Stimulated activated CD8-positive, alpha-beta memory T cell treated with anti-CD3 and anti-CD28 coated beads, Interleukin-2, amount 100 ng/mL, for 48 hours (primary cell): ENCODE measurements at places on chromosomes 12 and 14.
A peak's percentile ranks its signal among the peaks of the same experiment; 100 is the strongest.

DNA sequence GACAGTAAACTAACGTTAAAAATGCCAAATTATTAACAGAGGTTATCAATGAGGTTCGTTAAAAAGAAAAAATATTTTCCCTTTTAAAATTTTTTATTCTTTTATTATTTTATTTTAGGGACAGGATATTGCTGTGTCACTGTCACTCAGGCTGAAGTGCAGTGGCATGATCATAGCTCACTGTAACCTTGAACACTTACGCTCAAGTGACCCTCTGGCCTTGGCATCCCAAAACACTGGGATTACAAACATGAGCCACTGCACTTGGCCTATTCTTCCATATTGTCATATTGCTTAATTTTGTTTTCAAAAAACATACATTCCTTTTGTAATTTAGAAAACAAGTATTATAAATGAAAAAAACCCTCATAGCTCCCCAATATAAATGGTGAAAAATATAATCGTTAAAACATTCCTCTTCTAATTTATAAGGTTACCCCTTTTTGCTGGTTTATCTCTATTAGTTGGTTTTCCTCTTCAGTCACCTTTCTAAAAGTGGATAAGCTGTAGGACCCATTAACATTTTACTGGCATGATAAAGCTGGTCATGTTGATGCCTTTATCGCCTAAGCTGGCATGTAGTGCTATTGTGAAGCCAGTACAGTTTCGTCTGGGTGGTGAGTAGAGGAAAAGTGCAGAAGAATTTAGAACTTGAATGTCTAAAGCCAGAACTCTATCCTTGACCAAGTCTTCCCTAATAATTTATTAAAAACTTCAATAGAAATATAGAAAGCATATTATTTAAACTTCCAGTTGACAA is 27.6 kb downstream of the PDE3A start:
- no peak for DNase-seq

DNA sequence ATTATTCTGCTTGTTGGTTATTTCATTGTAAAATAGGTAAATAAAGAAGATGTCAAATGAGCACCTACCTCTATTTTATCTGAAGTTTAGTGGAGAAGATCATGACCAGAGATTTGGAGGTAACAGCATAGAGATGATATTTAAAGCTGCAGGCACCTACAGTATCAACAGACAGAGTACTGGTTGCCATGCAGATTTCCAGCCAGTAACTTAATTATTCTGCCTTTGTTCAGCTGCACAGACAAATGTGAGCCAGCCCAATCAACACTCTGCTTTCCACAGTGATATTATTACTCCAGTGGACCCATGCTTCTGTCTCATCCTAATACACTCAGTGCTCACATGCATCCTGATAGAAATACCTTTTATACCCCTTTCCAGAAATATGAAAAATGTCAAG is 348.5 kb upstream of the RGS6 start:
- no peak for DNase-seq

DNA sequence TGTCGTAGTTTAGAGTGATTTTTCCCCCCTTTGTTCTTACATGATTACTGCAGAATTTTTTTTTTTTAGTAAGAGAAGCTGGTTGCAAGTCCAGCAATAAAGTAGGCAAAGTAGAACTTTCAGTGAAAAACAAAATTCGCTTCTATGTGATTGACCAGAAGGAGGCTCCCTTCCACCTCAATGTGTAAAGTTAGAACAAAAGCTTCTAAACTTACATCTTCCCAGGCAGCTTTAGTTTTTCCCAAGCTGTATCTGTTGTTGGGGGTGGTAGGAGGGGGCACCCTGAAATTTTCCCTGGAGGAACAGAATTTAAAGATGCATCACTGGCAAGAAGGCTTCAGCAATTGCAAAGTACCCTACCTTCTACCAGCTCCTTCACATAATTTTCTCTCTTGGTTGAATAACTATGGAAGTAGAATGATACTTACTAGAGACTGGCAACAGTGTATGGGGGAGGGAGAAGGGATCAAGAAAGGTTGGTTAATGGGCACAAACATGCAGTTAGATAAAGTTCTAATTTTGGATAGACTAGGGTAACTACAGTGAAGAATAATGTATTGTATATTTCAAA is 87.3 kb upstream of the E2F7 start:
- no peak for DNase-seq

DNA sequence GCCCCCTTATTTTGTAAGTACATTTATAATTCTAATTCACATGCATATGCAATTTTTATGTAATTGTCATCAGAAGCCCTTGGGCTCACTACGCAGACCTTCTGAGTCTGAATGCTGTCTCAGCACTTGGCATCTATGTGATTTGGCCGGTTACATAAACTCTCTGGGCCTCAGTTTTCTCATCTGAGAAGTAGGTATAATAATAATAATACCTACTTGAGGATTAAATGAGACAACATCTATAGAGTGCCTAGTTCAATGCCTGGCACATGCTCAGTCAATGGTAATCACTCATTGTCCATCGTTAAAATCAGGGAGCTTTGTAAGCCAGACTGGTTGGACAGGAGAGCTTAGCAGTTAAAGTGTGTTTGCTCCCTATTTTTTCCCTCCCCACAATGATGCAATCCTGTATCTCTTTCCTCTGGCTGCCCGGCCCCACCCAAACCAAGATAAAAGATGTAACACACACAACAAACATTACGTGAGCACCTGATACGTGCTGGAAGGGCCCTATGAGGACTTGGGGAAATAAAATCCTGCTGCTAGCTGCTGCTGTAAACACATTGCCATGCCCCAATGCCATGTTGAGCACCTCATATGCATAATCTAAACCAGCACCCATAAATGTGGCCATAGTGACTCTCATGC is 235.0 kb downstream of the CRADD start:
- DNase-seq = no peak

GRCh38 chr12:32826807-32827412 is 69.7 kb downstream of the PKP2 start:
- no peak for DNase-seq

GRCh38 chr14:55005071-55005470 is 21.8 kb downstream of the WDHD1 start:
- no peak for DNase-seq

GRCh38 chr12:66596199-66596598 is 82.7 kb downstream of the GRIP1 start:
- no peak for DNase-seq

GRCh38 chr12:53344824-53345485 is 8.8 kb upstream of the SP7 start:
- DNase-seq = peak; percentile 71

DNA sequence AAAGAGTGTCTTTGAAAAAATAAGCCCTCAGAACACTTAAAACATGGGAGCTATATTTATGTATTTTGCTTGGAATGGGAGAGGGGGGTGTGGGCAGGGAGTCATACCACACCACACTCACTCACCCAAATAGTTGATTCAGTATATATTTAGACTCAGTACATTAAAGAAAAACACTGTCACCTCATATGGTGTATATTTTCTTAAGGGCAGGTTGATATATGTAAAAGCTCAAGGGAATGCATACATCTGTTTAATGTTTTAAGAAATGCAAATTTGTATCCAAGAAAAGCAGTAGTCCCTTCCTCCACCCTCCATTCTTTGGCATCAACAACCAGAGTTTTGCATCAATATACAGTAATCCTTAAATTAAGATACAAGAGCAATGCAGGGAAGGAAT is 1.4 kb downstream of the NFYB start:
- DNase-seq = no peak

GRCh38 chr14:58027904-58028303 is 124.1 kb downstream of the ARMH4 start:
- DNase-seq = no peak

DNA sequence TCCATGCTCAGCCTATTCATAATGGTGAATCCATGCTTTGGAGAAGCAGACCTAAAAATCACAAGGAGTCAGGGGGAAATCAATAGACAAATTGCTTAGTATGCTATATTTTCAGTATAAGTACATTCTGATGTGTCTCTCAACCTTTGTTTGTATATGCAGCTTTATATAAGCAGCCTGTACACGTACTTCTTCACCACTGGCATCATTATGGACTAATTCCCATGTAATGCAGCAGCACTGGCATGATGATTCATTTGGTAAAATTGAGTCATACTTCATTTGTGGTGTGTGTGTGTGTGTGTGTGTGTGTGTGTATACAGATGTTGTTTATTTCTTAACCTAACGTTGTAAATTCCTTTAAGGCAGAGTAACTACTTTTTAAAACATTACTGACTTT is 10.9 kb downstream of the DCP1B start:
- DNase-seq = no peak

DNA sequence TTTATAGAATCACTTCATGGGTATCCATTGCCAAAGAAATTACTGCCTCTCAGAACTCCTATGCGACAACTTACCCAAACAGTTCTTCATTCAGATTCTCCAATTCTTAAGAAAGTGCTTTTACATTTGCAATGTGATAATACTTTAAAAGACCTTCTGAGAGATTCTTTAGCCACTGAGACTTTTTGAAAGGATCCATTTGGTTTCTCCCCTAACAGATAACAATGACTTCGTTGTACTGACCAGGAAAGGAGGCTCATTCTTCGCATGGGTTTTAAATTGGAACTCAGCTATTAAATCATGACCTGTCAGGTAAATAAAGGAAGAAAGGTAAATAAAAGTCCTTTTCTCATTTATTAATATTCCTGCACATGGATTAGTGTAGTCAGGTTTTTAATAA is 14.8 kb downstream of the ITPR2 start:
- DNase-seq = no peak

GRCh38 chr14:73662487-73662943 is 17.7 kb downstream of the DNAL1 start:
- DNase-seq = no peak

DNA sequence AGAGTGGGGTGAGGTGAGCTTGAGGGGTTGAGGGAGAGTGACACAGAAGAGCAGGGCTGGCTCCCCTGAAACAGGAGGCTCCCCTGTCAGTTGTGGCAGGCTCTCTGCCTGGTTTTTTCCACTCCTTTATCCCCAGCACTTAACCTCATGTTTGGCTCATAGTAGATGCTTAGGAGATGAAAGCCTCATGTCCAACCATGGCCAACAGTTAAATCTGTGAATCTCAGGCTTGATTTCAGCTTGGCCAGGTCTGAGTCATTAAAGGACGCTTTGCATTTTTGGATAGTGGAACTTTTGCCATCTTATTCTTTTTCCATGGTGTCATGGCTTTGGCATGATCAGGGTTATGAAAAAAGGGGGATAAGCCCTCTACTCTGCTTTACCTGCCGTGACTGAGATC is 117.2 kb downstream of the CACNA1C start:
- DNase-seq = no peak

DNA sequence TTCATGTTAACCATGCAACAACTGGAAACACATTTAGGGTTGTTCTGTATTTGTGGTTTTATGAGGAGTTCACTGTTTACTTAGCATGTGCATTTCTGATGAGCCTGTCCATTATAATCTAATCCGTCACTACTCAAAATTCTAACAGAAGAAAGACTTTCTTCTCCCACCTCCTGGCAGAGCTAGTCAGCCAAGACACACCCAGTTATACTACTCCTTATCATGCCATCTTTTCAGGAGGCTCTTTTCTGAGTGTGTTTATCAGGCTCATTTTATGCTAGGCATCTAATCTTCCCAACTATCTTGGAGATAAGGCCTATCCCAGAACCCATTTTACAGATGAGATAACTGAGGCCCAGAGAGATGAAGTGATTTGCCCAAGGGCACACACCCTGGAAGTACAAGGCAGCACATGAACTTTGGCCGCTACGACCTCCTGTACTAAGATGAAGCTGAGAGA is 10.4 kb upstream of the MED13L start:
- no peak for DNase-seq

DNA sequence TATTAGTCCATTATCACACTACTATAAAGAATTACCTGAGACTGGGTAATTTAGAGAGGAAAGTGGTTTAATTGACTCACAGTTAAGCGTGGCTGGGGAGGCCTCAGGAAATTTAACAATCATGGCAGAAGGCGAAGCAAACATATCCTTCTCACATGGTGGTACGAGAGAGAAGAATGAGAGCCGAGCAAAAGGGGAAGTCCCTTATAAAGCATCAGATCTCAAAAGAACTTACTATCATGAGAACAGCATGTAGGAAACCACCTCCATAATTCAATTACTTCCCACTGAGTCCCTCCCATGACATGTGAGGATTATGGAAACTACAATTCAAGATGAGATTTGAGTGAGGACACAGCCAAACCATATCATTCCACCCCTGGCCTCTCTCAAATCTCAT is 422.6 kb downstream of the MDGA2 start:
- DNase-seq = no peak

DNA sequence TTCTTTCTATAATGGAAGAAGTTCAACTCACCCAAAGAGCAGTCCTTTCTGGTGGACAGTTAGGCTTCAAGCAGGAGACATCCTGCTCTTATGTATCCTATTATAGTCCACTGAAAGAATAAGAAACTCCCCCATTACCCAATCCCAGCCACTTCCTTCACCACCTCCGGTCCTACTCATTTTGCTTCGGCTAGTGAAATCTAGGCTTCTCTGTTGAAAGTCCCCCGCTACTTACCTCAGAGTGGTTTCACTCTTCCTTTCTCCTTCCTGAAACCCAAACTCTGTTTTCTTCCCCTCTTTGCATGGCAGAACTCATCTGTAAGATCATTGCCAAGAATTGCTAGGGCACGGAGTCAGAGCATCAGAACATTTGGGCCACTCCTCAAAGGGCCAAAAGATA is at the start of gene GPR84:
Gene GPR84, minus strand, starts transcription at position 74 of the 400 bp plus-strand sequence. CDS start 635 bp downstream, outside the sequence.
- no peak for DNase-seq

- DNase-seq = no peak
These were observed 51.3 kb upstream of the PPP2R5C start for GRCh38 chr14:101709962-101710931.

DNA sequence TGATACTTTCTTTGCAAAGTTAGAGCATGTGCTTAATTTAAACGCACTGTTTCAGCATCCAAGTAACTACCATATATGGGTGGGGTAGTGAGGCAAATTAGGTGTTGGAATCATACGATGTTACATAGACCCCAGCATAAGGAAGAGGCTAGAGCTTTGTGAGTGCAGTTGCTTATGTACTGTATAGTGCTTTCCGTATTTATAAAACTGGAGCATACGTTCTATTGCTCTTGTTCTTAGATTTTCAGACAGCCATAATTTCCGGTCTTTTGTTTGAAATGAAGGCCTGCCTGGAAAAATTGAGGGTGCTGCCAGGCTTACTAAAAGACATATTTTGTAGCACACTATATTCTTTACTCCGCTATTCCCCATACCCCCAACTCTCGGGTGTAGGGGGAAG is 335.7 kb downstream of the FOXG1 start:
- DNase-seq = no peak

DNA sequence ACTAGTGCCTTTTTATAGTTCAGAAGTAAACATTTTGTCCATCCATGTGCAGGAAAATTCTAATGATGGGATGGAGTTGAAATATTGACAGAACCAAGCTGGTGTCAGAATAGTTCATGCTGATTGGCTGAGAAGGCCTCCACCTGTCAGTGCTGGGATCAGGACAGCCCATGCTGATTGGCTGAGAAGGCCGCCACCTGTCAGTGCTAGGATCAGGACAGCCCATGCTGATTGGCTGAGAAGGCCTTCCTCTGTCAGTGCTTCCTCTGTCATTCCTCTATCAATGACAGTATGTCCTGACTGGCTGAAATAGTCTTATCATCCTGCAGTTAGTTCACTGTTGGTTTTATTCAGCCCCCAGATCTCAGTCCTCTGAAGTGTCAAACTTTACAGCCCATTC is 95.7 kb downstream of the PPP2R5C start:
- no peak for DNase-seq
